ENCODE measurements at places on chromosomes 12 and 14.

DNA sequence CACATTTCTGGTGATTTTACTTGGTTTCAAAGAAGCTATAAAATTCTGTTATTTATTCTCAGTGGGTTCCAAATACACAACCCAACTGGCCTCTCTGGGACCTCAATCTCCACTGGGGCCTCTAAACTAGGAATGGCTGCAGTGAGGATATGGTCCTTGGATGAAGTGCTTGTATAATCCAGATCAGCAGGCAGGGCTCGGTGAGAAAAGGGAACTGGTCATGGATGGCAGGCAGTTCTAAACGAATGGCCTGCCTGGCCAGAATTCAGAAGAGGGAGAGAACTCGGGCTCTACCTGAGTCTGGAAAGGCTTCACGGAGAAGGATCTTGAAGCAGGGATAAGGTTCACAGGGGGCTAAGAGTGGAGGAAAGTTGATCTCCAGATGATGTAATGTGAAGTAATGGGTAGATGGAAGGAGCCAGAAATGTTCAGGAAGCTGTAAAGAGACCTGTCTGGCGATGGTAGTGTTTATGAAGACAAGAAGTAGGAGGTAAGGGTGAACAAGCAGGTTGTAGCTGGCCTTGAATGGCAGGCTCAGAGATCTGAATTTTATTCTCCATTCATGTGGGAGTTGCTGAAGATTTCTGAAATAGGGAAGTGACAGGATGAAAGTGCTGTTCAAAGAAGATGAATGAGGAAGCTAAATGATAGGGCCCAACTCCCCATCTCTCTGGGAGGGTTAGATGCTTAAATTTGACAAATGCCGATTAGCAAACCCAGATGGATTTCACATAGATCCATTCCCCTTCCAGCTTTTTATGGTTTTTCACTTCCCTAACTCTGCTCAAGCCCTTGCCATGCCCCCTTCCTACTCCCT lies 31.5 kb upstream of the ANO6 start:
- no peak for DNase-seq

DNA sequence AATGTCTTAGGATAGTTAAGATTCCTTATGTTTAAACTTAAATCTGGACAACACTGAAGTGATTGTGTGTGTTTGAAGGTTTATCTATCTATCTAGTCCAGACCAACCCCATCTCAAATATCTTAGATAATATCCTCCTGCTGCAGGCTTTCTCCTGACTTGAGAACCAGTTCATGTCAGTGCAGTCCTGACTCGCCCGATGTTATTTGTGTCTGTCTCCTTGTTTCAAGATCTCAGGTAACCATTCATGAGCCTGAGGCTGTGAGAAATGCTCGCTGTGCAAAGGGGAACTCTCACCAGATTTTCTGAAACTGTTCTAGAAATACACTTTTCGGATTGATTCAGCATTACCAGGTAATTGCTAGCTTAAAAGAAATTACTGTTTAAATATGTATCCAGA lies 356.2 kb downstream of the SNAPC1 start:
- DNase-seq: no peak

DNA sequence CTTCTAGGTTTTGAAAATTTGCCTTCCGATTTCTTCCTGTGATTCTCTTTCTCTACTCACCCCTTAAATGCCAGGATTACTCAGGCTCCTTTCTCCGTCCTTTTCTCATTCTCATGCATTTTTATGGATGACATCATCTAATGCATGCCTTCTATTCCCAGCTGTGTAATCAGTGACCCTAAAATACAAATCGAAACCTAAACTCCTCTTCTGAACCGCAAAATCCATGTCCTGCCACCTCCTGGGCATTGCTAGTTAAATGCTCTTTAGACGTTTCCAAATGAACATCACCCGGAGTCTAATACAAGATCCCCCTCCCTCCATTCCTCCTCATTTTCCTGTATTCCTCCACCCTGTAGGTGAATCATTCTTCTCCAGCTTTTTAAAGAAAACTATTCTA lies 1703.1 kb upstream of the FLRT2 start:
- DNase-seq: no peak

DNA sequence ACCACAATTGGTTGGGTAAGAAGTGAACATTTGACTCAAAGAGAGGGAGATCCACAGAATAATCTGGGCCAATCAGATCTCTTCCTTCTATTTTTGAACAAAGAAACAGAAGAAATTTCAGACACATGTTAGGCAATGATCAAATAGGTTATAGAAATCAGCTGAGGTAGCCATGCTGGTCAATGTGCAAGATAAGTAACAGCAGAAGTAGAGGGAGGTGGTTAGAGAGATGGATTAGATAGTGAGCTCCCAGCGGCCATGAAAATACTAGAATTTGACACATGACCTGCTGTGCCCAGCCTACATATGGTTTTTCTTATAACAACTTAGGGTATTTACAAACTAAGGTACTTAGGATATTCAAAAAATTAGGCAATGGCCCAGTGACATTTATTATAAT lies 230.9 kb upstream of the ARID2 start:
- no peak for DNase-seq

- DNase-seq: peak; percentile 98
Observed at GRCh38 chr14:99271951-99272631, at the start of gene BCL11B. Gene BCL11B (minus strand): TSS chr14:99272197. CDS start chr14:99271218, 979 bp downstream.

DNA sequence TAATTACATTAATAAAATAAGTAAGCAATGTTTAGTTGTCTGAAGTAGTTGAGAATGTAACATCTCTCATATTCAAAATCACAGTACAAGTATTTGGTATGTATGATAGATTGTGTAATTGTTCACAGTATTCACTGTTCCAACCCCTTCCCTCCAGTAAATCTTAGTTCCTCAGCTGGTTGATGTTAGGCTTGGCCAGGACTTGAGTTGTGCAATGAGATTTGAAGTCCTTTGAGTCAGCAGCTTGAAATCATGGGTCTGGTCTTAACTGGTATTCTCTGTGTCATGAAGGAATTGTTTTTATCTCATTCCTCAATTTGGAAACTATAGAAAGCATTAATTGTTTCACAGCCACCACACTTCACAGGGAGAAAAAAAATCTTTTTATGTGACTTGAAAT lies 477.1 kb downstream of the FSCB start:
- DNase-seq: no peak

GRCh38 chr12:47022296-47022695 lies 57.1 kb upstream of the PCED1B start:
- no peak for DNase-seq

DNA sequence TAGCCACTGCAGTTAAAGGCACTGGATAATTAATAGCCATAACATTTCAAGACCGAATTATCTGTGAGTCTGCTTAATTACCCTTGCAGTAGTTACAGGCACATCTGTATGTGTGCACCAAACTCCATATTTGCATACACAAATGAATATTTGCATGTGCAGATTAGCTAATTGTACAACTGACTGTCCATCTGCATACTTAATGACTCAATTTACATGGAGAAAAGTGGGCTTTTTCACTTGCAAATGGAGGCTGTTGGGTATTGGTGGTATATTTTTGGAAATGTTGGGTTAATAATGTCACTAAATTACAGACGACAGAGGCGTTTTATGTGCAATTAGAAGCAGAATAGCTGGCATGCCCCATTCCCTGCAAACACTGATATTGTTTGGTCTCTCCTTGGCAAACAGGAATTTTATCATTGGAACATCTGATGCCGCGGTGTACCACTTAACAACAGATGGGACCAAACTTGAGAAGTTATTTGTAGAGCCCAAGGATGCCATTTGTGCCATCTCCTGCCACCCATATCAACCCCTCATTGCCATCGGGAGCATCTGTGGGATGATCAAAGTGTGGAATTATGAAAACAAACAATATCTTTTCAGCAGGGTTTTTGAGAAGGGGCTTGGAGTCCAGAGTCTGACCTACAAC lies 39.6 kb downstream of the CFAP251 start:
- no peak for DNase-seq

DNA sequence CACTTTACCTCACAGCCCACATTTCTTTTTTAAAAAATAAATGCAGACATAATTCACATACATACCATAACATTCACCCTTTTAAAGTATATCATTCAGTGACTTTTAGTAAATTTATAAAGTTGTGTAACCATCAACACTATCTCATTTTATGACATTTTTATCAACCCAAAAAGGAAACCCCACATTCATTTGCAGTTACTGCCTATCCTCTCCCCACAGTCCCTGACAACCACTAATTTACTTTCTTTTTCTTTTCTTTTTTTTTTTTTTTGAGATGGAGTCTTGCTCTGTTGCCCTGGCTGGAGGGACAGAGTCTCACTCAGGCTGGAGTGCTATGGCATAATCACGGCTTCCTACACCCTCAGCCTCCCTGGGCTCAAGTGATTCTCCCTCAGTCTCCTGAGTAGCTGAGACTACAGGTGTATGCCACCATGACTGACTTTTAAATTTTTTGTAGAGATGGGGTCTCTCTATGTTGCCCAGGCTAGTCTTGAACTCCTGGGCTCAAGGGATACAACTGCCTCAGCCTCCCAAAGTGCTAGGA lies 1.5 kb upstream of the EP400 start:
- no peak for DNase-seq

- no peak for DNase-seq
Observed at GRCh38 chr12:27253347-27253746, 9.3 kb downstream of the STK38L start.

- no peak for DNase-seq
Observed at GRCh38 chr12:56724701-56724971, 463 bp downstream of the NACA start.

DNA sequence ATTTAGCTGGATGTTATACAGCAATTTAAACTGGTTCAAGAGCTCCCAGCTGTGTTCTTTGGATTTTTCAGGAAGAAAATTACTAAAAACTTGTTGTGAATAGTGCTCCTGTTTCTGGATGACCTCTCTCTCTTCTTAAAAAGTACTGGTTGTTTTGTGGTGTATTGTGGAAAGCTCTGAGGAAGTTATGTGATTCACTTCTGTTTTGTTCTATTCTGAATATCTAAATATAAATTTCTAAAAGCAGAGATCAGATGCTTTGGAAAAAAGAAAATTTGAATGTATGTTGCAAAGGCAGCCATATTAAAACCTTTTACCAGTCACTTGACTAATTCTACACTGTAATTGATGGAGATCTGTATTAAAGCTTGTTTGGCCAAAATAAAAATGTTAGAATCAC lies 3.4 kb upstream of the C3AR1 start:
- no peak for DNase-seq

- no peak for DNase-seq
Observed at GRCh38 chr12:52521568-52522266, 1.5 kb upstream of the KRT5 start.

DNA sequence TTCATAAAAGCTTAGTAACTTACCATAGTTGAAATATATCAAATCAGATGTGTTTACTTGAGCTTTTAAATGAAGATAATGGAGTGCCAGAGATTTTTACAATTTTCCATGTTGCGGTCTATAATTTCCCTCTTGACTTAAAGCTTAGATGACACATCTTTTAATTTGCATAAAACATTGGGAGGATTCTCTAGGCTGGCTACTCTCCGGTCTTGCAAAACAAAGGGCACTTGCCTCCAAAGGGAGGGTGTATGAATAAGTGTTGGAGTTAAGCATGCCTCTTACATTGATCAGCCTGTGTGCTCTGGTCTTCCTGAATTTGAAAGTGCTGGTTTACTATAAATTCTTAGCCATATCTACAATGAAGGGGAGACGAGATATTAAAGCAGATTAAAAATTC lies 336.4 kb upstream of the NAV3 start:
- DNase-seq: peak; percentile 32

DNA sequence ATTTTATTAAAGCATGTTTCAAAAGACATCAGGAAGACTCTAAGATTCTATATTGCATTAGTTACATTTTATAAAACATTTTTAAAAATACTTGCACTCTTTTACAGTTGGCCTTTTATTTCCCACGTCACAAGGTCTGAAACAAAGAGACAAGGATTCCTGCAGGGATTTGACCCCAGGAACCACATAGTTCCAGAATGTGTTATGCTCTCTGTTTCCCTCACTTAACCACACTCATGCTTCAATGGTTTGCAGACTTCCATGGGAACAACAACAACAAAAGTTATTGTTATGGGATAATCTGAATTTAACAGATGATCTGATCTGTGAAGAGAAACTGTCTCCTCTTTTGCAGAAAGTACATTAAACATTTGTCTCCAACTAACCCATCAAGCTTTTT lies 104.3 kb upstream of the PPFIA2 start:
- no peak for DNase-seq

GRCh38 chr12:122048151-122048550 lies 26.5 kb downstream of the BCL7A start:
- DNase-seq: no peak

DNA sequence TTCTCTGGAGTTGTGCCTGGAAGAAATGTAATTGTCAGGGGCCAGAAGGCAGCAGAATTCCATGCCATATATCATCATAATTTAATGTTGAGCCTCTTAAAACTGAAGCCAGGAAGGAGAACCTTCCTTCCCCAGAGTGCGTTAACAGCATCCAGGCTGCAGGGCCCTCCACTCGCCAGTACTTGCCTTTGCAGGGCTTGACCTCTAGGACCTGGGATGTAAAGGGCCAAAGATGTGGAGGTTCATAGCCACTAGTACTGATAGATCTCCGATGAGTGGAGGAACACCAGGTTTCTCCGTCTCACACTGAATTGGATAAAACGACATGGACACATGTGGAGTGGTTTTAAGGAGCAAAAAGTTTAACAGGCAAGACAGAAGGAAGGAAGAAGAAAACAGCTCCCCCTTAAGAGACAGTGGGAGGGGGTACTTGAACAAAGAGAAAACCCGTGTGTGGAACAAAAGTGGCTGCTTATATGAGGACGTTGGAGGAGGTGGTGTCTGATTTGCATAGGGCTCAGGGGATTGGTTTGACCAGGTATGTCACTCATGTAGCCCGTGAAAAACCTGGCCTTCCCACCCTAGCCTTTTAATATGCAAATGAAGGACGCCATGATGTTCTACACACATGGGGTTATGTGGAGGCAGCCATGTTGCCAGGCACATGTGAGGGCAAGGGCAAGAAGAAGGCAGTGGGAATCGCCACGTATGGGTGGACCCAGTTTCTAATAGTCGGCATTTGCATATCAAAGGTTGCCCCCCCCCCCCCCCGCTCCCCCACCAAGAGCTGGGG lies 38.8 kb upstream of the WSCD2 start:
- DNase-seq: no peak

DNA sequence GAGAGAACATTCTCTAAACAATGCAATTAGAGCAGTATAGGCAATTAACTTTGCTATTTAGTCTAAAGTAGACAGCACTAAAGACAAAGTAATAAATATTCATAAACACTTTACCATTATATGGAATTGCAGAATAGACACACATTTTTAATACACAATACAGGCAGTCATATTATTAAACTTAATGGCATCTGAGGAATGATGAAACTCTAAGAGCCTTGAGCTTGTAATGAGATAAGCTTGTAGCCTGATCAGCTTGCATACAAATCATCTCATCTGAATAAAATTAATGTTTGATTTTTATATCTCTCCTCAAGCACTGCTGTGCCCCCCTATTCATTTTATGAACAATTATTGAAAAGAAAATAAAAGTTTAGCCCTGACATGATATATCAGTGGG lies 107.6 kb downstream of the MGAT4C start:
- DNase-seq: no peak

DNA sequence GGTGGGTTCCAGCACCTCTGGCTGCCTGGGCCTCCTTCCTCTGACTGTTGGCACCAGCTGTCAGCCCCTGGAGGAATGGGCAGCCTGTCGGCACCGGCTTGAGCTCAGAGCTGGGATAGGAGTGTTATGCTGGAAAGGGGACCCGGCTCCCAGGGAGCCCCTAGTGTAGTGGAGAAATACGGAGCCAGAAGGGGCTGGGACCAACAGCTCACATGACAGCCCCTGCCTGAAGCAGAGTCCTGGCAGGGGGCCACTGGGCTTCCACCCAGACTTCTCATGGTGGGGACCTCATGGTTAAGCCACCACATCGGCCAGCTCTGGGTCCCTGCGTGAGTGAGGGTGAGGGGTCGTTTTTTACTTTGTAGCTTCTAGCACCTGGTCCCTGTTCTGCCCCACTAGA lies 174.5 kb downstream of the TSPAN9 start:
- DNase-seq: no peak
